ENCODE measurements at places on chromosomes 13 and 19.

DNA sequence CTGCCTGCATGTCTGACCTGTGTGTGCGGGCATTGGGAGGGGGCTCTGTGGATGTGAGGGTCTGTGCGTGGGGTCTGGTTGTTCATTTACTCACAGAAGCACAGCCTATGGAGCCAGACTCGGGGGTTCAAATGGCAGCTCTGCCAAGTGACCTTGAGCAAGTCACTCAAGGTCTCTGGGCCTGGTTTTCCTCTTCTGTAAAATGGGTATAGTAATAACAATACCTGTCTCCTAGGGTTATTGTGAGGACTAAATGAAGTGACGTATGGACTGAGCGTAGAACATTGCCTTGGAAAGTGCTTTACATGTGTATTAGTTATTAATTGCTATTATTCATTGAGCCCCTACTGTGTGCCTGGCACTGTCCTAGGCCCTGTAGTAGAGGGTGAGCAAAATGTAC is 24.4 kb downstream of the CKM start:
- DNase-seq, result no peak

DNA sequence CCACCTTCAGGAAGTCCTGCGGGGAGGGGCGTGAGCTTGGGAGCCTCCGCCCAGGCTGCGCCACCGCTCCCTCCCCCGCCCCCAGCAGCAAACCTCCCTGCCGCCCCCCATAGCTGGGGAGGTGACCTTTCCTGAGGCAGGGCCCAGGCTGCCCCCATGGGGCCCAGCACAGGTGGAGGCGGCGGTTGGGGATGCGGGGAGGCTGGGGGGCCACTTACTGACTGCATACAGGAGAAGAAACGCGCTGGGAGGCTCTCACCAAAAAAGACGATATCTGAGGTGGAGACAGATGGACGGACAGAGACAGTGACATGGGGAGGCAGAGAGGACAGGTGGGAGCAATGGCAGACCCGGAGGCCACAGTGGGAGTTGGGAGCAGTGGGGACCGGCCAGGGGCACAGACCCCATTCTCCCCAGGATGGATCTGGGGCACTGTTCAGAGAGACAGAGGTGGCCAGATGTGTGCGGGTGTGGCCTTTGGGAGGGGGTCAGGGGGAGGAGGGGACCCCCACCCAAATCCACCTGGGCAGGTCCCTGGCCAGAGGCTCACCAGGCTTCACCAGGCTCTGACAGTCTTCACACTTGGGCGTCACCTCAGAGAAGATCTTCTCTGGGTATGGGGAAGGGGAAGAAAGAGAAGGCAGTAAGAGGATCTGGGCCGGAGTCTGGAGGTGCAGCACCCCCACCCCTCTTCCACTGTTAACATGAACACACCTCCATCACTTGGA is 3.0 kb upstream of the RINL start:
- no peak for DNase-seq

DNA sequence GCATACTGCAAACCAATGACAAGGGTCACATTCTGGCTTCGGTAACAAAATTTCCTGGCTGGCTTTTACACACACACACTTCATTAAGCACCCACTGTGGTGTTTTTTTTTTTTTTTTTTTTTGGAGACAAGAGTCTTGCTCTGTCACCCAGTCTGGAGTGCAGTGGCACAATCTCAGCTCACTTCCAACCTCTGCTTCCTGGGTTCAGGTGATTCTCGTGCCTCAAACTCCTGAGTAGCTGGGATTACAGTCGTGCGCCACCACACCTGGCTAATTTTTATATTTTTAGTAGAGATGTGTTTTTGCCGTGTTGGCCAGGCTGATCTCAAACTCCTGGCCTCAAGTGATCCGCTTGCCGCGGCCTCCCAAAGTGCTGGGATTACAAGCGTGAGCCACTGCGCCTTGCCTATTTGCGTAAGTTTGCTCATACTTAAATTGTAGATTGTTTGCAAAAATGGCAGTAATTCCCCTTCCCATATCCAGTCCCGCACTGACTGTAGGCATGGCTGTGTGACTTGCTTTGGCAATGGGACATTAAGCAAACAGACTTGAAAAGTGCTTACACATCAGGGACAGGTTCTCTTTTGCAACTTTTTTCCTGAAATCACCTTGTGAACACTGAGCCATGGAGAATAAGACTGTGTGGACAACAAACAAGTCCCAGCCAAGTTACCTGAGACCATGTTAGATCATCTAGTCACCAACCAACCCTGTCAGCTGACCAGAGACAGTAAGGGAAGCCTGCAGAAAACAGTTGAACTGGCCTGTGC is 42.1 kb upstream of the EBPL start:
- DNase-seq, result no peak

GRCh38 chr19:3532154-3532786 is 6.7 kb upstream of the TEKTIP1 start:
- no peak for DNase-seq

GRCh38 chr13:65532231-65532630 is 1697.9 kb downstream of the PCDH9 start:
- DNase-seq, result no peak

GRCh38 chr13:94705081-94706030 is 7.0 kb downstream of the SOX21 start:
- DNase-seq, result no peak

- no peak for DNase-seq
Observed at GRCh38 chr13:55576389-55576788, 1564.3 kb upstream of the PRR20A start.

- no peak for DNase-seq
Observed at GRCh38 chr13:90281709-90282108, 1065.8 kb upstream of the MIR17HG start.

- no peak for DNase-seq
Observed at GRCh38 chr19:34261334-34262109, 7.2 kb downstream of the GARRE1 start.

DNA sequence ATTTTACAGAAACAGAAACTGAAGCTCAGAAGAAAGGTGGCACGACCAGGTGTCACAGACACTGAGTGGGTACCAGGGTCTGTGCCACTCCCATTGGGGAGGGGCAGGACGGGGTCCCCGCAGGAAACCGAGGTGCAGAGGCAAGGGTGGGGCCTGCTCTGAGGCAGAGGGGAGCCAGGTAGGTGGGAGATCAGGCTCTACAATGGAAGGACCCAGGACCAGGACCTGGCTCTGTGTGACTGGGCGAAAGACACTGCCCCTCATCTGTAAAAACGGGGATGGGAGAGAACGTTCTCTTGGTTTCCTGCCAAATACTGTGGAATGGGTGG is 2.8 kb downstream of the PTGIR start:
- DNase-seq, result no peak

DNA sequence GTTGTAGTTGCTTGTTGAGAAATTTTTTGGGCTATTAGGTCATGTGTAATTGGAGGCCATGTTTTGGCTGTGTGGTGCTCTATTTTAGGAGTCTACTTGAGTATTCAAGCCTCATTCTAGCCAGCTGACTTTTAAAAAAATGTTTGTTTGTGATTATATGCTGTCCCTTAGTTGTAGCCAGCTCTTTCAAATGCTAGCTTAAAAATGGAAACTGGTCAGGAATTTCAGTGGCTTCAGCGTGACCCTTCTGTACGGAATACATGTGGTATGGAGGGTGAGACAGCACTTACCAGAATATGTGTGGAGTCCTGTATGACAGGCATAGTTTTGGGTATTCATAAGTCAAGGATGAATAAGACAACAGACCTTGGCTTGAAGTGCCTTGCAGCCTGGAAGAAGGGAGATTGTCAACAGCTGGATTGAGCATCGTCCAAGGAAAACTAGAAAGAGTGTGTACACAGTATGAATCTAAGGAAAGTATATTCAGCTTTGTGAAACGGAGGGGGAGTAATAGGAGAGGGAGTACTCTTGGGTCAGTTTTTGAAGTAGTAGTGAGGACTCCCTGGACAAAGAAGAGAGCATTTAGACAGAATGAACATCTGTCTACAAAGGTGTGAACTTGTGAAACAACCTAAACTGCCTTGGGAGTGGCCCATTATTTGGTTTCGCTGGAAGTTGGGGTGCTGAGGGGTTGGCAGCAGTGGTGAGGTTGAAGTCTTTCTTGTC is 20.0 kb upstream of the WTIP start:
- no peak for DNase-seq

DNA sequence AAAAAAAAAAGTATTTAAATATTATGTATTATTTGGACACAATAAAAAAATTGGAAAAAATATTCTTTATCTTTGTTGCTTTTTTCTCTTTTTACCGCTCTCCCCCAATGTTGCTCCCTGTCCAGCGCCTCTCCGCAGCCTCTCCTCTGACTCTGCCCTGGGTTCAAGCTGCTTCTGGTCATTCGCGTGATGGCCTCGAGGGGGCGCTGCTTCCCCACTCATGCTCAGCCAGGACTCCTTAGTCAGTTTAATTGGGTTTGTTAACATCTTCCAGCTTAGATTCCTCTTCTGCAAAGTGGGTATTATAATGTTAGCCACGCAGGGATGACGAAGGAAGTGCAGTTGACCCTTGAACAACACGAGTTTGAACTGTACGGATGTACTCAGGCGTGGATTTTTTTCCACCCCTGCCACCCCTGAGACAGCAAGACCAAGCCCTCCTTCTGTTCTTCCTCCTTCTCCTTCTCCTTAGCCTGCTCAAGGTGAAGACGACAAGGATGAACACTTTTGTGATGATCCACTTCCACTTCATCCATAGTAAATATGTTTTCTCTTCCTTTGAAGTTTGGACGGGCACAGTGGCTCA is 4.9 kb upstream of the NWD1 start:
- DNase-seq, result peak; percentile 41

DNA sequence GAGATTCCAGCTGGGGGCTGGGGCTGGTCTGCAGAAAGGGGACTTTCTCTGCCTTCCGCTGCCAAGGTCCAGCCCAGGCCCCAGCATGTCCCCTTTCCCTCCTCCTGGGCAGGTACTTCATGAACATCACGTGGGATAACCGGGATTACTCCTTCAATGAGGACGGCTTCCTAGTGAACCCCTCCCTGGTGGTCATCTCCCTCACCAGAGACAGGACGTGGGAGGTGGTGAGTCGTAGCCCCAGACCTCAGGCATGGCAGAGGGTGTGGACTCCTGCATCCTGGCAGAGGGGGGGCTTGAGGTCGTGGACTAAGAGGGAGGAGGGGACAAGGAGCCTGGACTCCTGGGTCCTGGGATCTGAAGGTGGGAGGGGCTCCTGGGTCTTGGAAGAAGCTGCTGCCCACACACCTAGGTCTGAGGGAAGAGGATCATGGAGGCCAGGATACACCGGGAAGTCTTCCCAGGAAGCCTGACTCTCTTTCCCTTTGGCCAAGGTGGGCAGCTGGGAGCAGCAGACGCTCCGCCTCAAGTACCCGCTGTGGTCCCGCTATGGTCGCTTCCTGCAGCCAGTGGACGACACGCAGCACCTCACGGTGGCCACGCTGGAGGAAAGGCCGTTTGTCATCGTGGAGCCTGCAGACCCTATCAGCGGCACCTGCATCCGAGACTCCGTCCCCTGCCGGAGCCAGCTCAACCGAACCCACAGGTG is 20.6 kb downstream of the GRIN2D start:
- no peak for DNase-seq

DNA sequence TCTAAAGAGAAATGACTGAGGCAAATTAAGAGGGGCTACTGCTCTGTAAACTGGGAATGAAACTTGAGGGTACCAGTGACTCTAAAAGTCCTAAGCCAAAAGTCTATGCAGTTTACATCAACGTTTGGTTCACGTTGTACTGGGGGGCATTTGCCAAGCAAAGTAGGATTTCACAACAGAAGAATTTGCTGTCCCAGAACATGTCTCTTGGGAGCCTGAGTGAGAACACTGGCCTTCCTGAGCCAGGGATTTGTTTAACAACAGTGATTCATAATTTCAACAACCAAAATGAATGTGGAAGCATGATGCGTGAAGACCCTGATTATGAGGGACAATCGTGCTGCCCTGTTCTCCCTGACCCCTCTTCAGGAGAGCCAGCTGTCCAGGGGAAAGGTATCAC is 178.0 kb downstream of the OXGR1 start:
- no peak for DNase-seq

GRCh38 chr19:14565765-14566711 is 5.8 kb downstream of the NDUFB7 start:
- DNase-seq, result no peak

DNA sequence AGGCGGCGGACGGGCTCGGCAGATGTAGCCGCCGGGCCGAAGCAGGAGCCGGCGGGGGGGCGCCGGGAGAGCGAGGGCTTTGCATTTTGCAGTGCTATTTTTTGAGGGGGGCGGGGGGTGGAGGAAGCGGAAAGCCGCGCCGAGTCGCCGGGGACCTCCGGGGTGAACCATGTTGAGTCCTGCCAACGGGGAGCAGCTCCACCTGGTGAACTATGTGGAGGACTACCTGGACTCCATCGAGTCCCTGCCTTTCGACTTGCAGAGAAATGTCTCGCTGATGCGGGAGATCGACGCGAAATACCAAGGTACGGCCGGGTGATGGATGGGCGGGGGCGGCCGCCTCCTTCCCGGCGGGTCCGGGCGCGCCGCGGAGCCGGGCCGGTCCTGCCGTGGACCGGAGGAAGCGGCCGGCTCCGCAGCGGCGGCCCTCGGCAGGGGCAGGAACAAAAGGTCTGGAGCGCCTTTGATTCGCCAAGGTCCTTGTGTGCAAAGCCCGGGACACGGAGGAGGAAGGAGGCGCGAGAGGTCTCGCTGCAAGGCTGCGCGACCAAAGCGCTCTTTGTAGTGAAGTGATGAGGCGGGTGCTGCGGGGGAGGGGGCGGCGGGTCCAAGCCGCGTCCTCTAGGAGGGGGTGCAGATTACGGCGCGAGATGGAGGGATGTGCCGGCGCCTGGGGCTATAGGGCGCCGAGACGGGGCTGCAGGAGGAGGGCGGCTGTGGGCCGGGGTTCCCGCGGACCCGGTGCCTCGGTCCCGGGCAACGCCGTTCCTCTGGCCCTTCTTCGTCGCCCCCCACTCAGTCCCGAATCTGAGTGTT is 689 bp downstream of the ING1 start:
- DNase-seq, result peak; percentile 29
